NCI-H524 (cell line): ENCODE measurements at places on chromosomes 7 and 10.

DNA sequence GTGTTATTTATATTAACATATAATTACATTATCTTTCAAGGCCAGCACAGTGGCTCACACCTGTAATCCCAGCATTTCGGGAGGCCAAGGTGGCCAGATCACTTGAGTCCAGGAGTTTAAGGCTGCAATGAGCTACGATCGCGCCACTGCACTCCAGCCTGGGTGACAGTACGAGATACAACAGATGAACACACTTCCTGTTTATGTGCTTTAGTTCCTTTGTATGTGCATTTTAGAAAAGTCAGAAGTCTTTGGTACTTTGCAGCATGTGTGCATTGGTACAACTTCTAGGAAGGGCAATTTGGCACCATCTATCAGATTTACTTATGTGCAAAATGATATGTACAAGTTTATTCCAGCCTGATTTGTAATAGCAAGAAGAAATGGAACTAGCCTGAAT lies 13.3 kb downstream of the SLC35G1 start:
- DNase-seq = no peak

DNA sequence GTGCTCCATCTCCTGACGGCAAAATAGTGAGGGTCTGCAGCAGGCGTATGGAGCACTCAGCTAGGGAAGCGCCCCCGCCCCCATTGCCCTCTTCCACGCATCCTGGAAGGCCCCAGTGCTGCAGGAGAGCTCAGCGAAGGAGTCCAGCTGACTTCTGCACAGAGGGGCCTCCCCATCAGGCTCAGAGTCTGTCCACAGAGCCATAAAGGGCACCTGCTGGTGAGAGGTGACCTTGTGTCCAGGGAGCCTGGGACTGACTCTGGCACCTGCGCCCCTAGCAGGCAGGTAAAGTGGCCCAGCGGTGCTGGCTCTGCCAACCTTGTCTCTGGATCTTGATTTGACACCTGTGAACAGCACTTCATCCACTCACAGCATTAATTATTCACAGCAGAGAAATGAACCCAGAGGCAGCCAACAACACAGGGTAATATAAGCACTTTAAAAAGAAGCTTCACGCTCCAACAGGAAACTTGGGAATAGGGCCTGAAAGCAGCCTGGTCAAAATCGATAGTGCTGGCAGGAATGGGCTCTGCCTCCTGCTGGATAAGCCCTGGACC lies 59.6 kb downstream of the VOPP1 start:
- DNase-seq = no peak

GRCh38 chr10:128551475-128551874 lies 425.3 kb upstream of the MKI67 start:
- no peak for DNase-seq

DNA sequence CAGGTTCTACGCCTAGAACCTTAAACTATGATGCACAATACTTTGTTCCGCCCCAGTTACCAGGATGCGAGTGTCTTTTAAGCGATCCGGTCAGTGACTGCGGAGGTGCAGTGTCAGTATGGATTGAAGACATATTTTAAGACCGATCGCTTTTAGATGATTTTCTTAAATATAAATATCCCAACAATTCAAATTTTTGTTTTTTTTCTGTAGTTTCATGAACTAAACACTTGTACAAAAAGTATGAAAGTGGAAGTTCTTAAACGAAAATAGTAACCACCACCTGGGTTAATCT lies 835 bp downstream of the COMMD3 start:
- peak; percentile 29 for DNase-seq

DNA sequence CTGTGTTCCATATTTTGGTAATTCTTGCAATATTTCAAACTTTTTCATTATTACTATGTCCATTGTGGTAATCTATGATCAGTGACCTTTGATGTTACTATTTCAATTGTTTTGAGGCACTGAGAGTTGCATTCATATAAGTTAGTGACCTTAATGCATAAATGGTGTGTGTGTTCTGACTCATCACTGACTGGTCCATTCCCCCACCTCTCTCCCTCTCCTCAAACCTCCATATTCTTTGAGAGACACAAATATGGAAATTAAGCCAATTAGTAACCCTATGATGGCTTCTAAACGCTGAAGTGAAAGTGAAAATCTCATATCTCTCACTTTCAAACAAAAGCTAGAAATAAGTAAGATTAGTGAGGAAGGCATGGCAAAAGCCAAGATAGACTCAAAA lies 739.6 kb downstream of the CCSER2 start:
- no peak for DNase-seq

DNA sequence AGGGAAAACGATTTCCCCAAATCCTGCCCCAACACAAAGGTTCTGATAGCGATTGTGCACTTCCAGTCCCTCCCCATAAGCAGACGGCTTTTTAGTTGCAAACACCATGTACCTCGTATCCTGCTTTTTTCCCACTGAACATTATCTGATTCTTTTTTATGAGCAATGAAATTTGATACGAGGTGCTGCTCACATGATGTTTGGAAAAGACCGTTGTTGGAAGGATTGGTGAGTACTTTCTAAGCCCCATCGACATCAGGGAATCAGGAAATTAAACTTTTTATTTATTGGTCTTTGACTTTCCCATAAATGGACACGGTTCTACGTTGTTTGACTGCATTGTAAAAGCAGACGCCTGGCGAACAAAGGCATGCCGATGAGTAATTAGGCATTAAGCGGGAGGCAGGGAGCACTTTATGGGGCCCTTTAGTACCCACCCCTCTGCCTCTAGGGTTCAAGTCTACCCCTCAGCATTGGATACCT lies 49.4 kb downstream of the TEX36 start:
- peak; percentile 34 for DNase-seq

DNA sequence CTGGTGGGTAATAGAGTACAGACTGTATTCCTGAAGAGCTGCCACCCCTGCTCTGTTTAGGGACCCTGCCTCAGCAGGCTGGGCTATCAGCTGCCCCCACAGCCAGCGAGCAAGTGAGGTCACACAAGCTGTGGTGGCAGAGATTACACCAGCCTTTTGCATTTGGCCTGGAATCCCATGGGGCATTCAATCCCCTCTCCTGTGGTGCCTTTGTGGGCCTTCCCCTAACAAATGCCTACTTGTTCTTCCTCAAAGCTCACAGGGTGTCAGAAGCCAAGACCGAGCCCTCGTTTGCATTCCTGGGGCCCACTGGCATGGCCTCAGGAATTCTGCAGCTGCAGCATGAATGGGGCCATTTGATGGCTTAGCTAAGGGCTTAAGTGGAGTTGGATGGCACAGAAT lies 212.7 kb upstream of the PHYHIPL start:
- no peak for DNase-seq

DNA sequence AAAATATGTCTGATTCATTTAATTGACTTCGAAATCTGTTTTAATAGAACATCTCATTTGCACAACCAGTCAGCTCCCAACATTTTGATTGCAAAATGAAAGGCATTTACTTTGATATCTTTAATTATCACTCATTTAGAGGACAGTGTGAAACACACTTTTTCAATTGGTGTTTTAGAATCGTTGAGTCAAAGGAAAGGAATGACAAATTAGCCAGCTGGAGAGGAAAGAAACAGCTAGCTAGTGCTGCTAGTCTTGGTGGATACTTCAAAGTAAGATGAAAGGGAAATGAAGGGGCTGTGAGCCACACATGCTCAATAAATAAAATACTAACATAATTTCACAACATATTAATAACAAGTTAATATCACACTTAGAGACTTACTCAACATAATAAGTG lies 570.2 kb downstream of the PHTF2 start:
- no peak for DNase-seq

- DNase-seq = peak; percentile 5
These were observed 116.4 kb upstream of the ASAH2 start for GRCh38 chr10:50367732-50368131.

- no peak for DNase-seq
These were observed 103.0 kb downstream of the DOCK4 start for GRCh38 chr7:112103246-112103645.

- DNase-seq = no peak
These were observed 289.4 kb downstream of the CAMK1D start for GRCh38 chr10:12638781-12639180.

GRCh38 chr10:75375838-75376237 lies 25.7 kb downstream of the ZNF503 start:
- no peak for DNase-seq

DNA sequence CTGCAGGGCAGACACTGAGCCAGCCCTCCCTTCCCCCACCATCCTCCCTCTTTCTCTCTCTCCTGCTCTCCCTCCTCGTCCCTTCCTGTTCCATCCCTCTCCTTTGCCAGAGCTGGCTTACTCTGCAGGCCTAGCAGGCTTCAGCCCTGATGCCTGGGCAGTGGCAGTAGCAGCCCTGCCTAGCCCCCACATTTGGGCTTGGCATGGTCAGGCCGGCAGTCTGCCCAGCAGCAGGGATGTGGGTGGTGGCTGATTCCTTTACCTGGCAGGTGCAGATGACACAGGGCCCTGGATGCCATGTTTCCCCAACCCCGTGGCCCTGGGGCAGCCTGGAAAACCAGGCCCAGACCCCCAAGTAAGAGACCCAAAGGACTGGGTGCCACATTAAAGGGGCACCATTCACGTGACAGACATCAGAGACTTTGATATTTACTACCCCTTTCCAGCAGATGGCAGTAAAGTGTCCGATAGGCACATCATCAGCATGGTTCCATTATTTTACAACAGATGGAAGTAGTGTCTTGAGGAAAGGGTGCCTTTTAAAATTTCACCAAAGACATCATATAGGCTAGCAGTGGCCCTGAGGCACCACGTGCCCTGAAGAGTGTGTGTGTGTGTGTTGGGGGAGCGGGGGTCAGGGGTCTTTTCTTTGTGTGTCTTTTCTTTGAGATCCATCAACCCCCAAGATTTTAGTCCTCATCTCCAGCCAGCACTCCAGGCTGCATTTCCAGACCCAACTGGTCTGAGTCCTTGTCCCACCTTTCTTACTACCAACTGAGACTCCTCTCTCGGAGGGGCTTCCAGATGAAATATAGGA lies 5.9 kb downstream of the KCP start:
- peak; percentile 52 for DNase-seq

DNA sequence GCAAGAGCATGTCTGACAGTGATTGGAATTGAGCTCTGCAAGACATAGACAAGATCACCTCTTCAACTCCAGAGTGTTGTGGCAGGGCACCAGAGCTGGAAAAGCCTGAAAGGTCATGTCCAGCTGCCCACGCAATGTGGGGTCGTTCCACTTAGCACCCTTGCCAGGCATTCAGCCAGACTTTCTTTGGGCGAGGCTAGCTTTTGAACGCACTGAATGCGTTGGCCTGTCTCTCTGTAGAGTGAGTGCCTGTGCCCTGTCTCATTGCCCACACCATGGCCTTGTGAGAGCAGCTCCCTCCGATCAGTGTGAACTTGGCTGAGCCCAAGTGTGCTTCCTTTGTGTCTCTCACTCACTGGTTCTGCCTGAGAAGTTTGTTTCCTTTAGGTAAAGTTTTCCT lies 23.3 kb downstream of the UBTD1 start:
- DNase-seq = no peak

DNA sequence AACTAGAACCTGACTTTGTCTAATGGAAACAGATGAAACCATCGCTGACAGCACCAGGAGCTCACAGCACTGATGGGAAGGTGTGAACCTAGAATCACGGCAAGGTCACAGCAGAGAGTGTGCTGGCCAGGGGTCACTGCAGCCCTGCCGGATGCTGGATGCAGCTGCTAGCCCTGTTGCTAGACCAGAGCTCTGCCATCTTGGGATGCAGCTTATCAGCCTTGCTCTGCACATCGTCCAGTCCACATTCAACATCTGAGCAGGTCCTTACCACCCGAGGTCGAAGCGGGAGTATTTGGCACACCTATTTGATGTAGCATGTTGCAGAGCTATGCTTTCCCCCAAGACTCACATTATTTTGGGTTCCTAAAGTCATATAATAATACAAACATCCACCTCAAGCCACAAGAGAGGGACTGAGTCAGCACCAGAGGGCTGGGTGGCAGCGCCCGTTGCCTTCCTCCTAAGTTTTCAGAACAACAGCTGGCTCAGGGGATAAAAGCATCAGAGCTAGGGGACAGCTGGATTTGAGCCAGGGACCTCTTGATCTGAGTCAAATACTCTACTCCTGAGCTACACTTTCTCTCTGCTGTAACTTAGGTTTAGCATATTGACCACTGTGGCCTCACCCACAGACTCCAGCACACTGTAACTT lies 135.3 kb downstream of the ZNF467 start:
- DNase-seq = peak; percentile 79

DNA sequence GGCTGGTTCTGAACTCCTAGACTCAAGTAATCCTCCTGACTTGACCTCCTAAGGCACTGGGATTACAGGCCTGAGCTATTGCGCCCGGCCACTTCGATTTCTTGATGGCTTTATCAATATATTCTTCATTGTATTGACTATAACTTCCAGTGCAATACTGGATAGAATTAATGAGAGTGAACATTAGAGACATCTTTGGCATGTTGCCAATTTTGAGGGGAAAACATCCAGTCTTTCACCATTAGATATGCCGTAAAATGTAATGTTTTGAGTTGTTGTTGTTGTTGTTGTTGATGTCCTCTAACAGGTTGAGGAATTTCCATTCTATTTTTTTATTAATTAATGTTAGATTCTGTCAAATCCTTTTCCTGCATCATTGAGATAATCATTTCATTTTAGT lies 578.9 kb downstream of the ZWINT start:
- no peak for DNase-seq
